ENCODE measurements at places on chromosomes 12 and 14.
A peak's percentile ranks its signal among the peaks of the same experiment; 100 is the strongest.

DNA sequence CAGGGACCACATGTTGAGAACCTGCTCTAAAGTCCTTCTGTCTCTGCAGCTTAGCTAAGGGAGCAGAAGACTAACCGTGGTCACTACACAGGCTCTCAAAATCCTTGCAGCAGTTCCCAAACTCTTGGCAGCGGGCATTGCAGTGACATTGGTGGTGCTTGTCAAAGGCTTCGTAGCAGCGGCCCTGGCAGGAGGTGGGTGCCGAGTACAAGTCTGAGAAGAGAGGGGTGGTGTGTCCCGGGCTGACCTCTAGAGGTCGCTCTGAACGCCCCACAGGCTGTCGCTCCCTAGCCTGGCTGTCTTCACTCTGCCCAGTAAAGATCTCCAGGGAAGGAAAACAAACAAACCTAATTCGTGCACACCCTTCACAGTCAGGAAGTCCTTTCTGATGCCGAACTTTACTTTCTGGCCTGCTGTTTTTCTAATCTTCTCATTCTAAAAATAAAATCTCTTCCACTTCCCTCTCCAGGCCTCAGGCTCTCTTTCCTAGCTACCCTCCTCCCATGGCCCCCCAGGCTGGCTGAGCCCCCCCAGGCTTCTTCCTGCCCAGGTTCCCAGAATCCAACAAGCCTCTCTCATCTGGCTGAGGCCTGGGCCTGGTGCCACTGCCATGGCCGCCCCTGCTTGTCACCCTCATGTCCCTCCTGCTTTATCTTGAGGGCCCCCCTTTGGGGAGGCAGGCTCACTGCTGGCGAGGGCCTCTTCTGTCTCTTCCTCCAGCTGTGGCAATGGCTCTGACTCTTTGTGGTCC, 7.7 kb downstream of the ENDOU start:
- H3K36me3 ChIP-seq, result no peaks in the 10 kb centered on the region
- peaks cover 34% of the 10 kb centered on the region for H3K4me1 ChIP-seq
- H3K4me3 ChIP-seq, result no peak overlapping the region
- H3K27me3 ChIP-seq, result no peaks in the 10 kb centered on the region
- H3K27ac ChIP-seq, result peak overlapping the region; percentile 14
- DNase-seq, result peak; percentile 49

- H3K27ac ChIP-seq, result no peak overlapping the region
- no peak overlapping the region for H3K4me3 ChIP-seq
- no peaks in the 10 kb centered on the region for H3K4me1 ChIP-seq
- DNase-seq, result no peak
- no peaks in the 10 kb centered on the region for H3K27me3 ChIP-seq
These were observed 1.2 kb downstream of the SOX5 start for GRCh38 chr12:23948291-23948690.

GRCh38 chr12:133156125-133156690, 25.1 kb upstream of the ZNF268 start:
- H3K27ac ChIP-seq, result no peak overlapping the region
- no peaks in the 10 kb centered on the region for H3K4me1 ChIP-seq
- H3K36me3 ChIP-seq, result peaks cover 61% of the 10 kb centered on the region

- no peaks in the 10 kb centered on the region for H3K36me3 ChIP-seq
- no peak overlapping the region for H3K4me3 ChIP-seq
- H3K27ac ChIP-seq, result peak overlapping the region; percentile 82
- DNase-seq, result no peak
- peaks cover 35% of the 10 kb centered on the region for H3K4me1 ChIP-seq
These were observed 17.7 kb downstream of the RIN3 start for GRCh38 chr14:92531106-92531873.

DNA sequence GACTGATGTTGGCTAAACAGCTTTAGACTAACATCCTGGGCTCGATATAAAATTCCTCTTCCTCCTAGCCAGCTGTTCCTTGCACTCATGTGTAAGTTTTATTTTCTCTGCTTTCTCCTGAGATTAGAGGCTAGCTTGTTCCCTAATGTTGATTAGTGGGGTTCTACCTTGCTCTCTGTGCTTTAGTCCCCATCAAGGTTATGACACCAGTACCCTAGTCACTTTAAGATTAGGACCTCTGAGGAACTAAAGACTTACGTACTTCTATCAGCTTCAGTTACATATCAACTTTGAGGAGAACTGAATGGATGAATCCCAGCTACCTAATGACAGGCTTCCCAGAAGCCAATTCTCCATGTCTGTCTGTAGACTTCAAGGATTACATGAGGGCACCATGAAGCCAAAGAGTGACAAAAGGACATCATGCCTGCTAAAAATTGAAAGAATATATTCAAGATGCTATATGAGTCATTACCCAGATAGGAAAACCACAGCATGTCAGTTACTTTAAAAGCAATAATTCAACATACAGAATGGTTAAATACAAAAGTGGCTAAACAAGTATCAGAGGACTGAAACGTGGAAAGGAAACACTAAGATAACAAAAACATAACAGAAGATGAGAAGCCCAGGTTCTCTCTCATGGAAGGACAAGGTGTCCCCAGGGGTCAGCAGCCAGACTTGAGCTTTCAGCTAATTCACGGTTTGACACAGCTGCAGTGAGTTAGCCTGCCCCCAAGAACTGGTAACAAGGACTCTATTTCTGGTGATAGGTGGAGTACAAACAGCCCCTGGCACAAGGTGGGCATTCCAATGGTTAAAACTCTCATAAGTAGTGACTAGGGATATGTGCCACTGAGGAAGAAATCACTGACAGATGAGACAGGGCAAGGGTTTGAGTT, 20.4 kb downstream of the ADAM20 start:
- peak overlapping the region; percentile 62 for H3K27ac ChIP-seq
- peaks cover 14% of the 10 kb centered on the region for H3K36me3 ChIP-seq
- peaks cover 33% of the 10 kb centered on the region for H3K4me1 ChIP-seq
- no peaks in the 10 kb centered on the region for H3K27me3 ChIP-seq
- H3K4me3 ChIP-seq, result peak overlapping the region; percentile 59

GRCh38 chr12:1531654-1532374, 62.6 kb downstream of the FBXL14 start:
- no peak overlapping the region for H3K27ac ChIP-seq
- no peak for DNase-seq
- peaks cover 60% of the 10 kb centered on the region for H3K27me3 ChIP-seq
- H3K4me1 ChIP-seq, result peaks cover 28% of the 10 kb centered on the region

GRCh38 chr12:5258498-5258897, 173.4 kb upstream of the NTF3 start:
- no peak overlapping the region for H3K4me3 ChIP-seq
- H3K27me3 ChIP-seq, result no peaks in the 10 kb centered on the region
- no peak for DNase-seq
- H3K4me1 ChIP-seq, result no peaks in the 10 kb centered on the region
- H3K27ac ChIP-seq, result no peak overlapping the region

GRCh38 chr12:21891751-21892217, 49.4 kb downstream of the ABCC9 start:
- H3K27me3 ChIP-seq, result no peaks in the 10 kb centered on the region
- no peak overlapping the region for H3K27ac ChIP-seq

DNA sequence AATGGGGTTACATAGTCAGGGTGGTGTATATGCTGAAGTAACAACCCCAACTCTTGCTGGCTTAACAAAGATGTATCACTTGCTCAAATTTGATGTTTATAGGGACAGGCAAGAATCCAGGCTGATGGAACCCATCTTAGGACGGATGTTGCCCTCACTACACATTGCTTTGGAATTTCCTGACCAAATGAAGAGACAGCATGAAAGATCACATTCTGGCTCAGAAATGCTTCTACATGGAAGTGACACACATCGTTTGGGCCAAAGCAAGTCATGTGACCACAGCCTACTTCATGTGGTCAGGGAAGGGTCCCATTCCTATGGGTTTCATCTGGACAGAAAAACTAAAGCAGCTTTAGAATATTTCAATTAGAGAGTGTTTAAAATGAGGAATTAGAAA, 345.8 kb downstream of the TMEM132D start:
- no peaks in the 10 kb centered on the region for H3K36me3 ChIP-seq
- H3K4me1 ChIP-seq, result no peaks in the 10 kb centered on the region
- DNase-seq, result no peak
- H3K27me3 ChIP-seq, result no peaks in the 10 kb centered on the region
- H3K27ac ChIP-seq, result no peak overlapping the region
- no peak overlapping the region for H3K4me3 ChIP-seq

GRCh38 chr12:56880125-56880992, 53.8 kb downstream of the SDR9C7 start:
- H3K27me3 ChIP-seq, result no peaks in the 10 kb centered on the region
- no peak overlapping the region for H3K27ac ChIP-seq
- DNase-seq, result no peak
- no peaks in the 10 kb centered on the region for H3K36me3 ChIP-seq
- H3K4me3 ChIP-seq, result no peak overlapping the region

DNA sequence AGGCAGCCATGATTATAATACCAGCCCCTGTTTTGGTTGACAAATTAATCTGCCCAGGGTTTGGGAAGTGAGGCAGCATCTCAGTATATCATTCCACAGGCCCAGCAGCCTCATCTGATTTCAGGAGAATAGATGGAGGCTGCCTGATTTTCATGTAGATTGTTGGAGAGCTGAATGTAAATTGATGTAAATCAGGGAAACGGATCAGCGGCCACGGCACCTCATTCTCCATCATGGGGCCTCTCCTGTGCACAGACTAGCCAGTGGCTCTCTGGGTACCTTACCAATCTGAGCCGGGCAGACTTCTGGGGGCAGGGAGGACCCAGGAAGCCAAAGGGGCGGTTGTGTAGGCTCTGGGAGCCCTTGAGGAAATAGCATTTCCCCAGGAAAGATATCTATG, 63.7 kb upstream of the GSC start:
- H3K27me3 ChIP-seq, result no peaks in the 10 kb centered on the region
- no peak overlapping the region for H3K27ac ChIP-seq
- no peaks in the 10 kb centered on the region for H3K36me3 ChIP-seq

DNA sequence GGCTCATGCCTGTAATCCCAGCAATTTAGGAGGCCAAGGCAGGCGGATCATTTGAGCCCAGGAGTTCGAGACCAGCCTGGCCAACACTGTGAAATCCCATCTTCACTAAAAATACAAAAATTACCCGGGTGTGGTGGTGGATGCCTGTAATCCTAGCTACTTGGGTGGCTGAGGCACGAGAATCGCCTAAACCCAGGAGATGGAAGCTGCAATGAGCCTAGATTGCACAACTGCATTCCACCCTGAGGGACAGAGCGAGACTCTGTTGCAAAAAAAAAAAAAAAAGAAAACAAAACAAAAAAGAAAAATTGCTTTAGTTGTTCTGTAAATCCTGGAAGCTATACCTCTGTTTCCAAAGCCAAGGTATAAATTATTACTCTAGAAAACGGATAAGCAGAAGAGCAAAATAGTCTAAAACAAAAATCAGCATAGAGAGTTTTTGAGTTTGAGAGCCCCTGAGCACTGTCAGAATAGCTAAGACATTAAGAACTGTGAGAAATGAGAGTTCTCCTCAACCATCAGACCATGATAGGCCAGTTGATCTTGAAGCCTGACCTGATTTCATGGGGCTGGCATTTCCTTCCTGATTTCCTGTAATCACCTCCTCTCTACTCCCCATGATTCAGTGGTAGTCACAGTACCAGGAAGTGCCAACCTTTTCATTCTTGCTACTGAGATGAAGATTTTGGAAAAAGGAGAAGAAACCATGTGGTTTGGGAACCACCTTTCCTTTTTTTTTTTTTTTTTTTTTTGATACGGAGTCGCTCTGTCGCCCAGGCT, 31.7 kb downstream of the ATP2A2 start:
- no peak for DNase-seq
- peak overlapping the region; percentile 49 for H3K27ac ChIP-seq
- peaks cover 66% of the 10 kb centered on the region for H3K36me3 ChIP-seq
- peaks cover 50% of the 10 kb centered on the region for H3K4me1 ChIP-seq
- no peak overlapping the region for H3K4me3 ChIP-seq

DNA sequence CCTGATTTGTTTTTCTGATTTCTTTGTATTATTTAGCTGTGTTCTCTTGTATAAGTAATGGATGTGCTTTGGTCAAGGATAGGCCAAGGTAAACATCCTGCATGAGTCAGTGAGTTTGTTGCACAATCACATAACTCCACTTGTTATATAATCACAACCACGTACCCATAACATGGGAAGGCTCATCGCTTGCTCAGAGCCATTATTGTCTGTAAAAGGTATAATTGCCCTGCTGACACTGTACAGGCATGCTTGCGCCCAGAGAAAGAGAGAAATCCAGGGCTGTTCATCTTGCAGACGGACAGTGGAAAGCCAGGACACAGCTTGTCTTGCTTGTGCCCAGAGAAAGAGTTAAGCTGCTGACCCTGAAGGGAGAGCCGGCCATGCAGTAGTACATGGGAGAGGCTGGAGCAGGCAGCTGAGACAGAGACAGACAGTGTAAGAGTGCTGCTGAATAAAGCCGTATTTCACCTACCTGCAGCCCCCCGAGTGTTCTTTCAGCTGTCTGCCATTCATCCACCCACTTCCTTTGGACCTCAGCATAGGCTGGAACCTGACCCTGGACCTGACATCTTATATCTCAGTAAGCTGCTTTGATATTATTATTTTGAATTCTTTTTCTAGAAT, 174.7 kb upstream of the DAAM1 start:
- H3K4me3 ChIP-seq, result no peak overlapping the region
- no peak overlapping the region for H3K27ac ChIP-seq
- H3K36me3 ChIP-seq, result no peaks in the 10 kb centered on the region
